ENCODE measurements at places on chromosomes 4 and X.
A peak's percentile ranks its signal among the peaks of the same experiment; 100 is the strongest.

DNA sequence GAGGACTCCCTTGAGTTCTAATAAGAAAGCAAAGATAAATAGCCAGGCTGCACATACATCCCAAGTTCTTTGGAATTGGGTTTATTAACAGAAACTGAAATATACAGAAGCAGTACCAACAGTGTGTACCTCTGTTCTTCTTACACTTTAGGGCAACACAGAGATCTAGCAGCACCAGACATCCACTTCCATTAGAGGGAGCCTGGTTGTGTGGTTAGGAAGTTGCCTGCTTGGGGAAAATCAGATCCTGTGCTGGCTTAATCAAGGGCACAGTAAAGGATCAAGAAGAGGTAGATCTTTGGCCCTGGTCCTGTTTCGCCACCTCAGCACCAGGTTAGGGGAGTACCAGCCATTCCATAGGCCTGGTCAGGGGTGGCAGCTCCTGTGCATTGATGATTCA lies 231.1 kb upstream of the ARHGAP24 start:
- DNase-seq: no peak

DNA sequence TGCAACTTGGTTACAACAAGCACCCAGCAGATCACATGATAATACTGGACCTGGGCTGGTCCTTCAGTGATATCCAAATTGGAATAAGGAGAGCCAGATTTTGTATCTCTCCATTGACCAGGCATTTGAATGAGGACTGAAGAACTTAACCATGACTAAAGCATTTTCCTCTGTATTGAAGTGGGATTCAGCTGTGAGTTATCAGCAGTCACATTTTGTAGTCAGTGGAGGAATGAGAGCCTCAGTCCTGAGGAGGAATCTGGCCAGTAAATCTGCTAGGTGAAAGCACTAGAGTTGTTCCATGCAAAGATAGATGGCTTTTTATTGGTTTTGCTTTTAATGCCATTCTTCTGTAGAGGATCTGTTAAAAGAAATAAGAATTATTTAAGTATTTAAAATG lies 1506.0 kb downstream of the PCDH7 start:
- DNase-seq: no peak

DNA sequence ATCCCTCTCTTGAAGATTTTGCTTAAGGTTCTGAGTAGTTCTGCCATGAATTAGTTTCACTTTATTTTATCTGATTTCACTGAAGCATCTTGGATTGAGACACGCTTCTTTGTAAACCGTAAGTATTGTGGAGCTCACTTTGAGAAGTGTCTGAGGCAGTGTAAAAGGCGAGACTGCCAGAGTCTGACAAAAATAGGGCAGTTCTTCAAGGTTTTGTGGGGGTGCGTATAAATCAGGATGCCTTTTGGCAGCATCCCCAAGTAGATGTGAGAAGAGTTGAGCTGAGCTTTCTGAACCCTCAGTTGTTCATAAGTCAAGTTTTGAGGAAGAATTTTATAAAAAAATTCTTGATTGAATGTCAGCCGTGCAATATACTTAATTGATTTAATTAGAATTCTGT lies 76.3 kb downstream of the RBPJ start:
- no peak for DNase-seq

GRCh38 chrX:80223982-80224579 lies 196.2 kb upstream of the TENT5D start:
- no peak for DNase-seq

GRCh38 chr4:7348946-7349900 lies 85.5 kb downstream of the PSAPL1 start:
- DNase-seq: no peak

DNA sequence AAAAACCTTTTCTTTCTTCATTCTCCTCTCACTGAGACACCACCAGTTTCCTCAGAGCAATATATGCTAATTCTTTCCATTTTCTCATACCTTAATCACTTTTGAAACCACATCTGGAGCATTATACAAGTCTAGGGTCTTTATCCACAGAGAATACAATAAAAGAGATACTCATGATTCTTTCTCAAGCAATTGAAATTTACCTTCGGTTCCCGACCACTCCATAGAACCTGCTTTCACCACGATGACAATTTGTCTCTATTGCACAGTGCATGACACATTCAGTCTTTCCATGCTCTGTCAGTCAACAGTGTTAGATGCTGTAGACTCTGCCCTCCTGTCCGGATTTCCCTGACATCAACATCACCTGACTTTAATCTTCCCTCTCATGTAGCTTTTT lies 409.3 kb upstream of the NWD2 start:
- no peak for DNase-seq

- no peak for DNase-seq
These were observed 308.5 kb downstream of the EVC2 start for GRCh38 chr4:5399790-5400421.

GRCh38 chr4:15751153-15751552 lies 27.0 kb upstream of the CD38 start:
- DNase-seq: no peak

- no peak for DNase-seq
These were observed 11.3 kb downstream of the SMIM14 start for GRCh38 chr4:39627413-39627812.

DNA sequence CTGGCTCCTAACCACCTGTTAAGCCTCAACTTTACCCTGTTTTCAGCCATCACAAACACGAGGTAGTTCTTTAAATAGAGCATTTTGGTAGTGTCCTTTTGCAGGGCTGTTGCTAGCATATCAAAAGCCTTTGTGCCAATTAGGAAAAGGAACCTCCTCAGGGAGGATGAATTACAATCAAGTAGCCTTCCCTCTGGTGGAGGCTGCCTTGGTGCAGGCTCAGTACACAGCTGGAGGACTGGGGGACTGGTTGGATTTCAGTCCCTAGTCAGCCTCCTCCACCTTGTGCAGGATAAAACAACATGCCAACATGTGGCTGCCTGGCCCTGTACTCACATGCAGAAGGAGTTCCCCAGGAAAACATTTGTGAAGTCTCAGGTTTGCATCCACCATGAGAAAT lies 53.1 kb downstream of the RASGEF1B start:
- DNase-seq: no peak

DNA sequence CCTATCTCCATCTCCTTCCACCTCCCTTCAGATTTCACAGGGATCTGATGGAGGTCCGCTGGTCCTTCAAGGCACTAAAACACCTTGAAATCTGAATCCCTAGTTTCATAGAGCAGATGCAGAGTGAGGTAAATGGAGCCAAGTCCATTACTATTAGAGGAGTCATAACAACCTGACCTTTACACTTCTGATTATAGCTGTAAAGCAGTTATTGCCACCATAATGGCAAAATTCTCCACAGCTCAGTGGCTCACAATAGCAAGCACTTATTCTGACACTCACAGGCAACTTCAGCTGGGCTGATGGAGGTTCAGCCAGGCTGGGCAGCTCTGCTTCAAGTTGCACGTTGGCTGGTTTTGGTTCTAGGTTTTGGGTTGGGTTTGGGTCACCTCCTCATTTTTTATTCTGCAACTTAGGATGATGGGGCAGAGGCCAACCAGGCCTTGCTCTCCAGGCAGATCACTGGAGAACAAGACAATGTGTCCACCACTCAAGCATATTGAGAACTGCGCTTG lies 51.4 kb upstream of the LRAT start:
- no peak for DNase-seq

GRCh38 chr4:110096405-110096804 lies 102.0 kb downstream of the ELOVL6 start:
- no peak for DNase-seq

DNA sequence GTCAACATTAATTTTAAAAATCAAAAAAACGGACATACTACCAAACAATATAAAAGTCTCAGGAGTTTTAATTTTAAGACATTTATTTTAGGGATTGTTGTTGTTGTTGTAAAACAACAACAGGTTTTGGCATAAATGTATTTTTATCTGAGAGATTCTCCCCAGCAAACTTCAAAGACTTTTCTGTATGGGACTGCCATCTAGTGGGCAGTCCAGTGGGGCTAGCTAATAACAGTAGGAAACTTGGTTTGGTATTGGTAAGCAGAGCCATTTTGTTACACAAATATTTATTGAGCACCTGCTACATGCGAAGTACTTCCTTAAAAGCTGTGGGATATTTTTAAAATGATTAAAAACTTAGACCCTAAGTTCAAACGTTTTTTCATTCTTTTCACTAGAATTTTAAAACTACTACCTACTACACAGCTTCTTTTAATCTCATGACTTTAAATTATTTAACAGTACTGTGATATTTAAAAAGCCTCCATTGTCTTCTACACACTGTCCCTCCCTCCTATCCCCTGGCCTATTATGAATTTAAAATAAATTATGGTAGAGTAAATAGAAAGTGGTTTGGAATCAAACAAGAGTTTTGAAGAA lies 1028.4 kb upstream of the INTU start:
- peak; percentile 20 for DNase-seq

GRCh38 chr4:96262057-96262456 lies 422.2 kb downstream of the PDHA2 start:
- no peak for DNase-seq

- DNase-seq: no peak
These were observed 28.6 kb upstream of the TMEM154 start for GRCh38 chr4:152708361-152708760.

GRCh38 chr4:99234331-99235010 lies 15.4 kb upstream of the ADH6 start:
- no peak for DNase-seq

DNA sequence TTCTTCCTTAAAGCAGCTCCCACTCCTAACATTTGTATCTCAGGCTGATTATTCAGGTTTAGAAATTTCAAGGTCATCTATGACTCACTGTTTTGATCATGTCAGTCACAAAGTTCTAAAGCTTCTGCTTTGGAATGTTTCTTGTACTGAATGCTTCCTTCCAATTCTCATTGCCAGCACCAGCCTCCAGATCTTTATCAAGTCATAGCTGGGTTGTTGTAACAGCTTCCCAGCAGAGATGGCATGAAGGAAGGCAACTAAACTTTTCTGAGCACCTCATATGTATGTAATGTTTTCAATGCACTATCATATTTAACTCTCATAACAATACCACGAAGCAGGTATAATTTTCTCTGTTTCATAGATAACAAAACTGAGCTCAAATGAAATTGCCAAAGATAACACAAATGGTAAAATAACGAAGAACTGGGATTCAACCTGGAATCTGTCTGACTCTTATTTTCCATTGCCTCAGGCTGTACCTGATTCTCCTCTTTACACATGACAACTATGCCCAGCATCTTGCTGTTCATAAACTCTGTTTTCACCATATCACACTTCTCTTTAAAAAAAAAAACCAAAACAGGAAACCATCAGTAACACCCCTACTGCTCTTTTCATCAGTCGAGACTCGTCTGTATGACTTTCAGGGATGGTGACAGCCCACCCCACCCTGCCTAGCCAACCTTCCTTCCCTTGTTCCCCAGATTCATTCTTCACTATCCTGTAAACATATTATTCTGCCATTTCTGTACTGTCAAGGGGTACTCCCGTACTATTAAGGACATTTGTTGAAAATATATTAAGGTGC lies 13.4 kb downstream of the TRPC3 start:
- no peak for DNase-seq

DNA sequence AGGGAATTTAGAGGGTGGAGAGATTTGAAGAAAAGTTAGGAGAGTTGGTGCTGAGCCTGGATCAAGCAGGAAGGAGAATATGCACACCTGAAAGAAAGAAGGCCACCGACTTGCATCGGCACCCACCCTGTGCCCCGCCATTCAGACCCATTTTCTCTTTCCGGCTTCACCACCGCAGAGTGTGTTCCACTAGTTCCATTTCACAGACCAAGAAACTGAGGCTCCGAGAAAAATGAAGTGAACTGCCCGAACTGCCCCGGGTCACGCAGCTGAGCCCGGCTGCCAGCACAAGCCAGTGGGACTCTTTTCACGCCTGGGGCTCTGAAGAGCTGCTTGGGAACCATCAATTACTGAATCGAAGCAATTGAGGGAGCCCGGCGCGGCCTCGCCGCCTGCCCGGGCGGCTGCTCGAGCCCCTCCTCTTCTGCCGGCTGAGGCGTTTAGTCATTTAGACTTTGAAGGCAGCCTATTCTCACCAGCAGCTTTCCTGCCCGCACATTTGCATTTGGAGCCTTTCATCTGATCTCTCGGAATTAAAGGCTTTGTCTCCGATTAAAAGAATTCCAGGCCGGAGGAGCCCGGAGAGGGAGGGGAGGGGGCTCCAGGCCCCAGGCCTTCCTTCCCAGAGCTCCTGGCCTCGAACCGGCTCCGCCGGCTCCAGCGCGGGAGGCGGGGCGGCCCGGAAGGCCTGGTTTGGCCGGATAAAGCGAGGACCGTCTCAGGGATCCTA lies 140.2 kb upstream of the PJA1 start:
- DNase-seq: no peak

GRCh38 chrX:74924449-74925224 lies 615 bp downstream of the NEXMIF start:
- DNase-seq: peak; percentile 51

GRCh38 chrX:118350221-118350620 lies 4.3 kb downstream of the WDR44 start:
- DNase-seq: no peak

DNA sequence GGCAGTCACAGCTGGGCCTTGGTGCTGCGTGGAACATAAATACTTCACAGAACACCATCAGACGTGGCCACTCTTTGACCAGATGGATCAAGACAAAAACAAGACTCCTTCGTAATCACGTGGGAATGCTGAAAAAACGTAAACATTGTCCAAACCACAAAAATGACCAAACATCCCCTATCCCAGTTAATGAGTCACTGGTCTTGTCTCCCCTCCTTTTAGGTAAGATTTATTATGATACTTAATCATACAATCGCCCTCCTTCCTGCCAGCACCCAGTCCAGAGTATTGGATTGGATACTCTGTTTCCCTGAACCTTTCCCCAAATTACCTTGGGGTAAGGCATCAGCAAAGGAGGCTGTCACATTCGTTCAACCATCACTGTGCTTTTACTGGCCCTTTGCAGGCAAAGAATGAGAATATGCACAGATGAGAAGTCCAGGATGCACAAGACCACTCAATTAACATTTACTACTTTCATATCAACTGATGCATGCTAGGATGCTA lies 601 bp upstream of the TCEANC start:
- no peak for DNase-seq

DNA sequence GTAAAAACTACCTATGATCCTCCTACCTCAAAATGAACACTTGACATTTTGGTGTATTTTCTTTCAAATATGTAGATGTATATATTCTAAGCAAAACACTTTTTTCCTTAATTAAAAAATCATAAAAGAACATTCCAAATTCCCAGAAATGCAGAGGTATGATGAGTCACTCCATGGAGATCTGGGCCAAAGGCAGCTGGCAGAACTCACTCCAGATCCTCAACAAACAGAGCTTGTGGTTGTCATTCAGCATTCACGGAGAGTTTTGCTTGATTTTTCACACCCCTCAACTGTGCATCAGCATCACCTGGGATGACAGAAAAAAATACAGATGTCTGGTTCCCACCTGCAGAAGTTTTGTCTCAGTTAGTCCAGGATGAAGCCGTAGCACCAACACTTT lies 144.6 kb downstream of the KIT start:
- no peak for DNase-seq

- DNase-seq: no peak
These were observed 189.9 kb downstream of the BMPR1B start for GRCh38 chr4:94947681-94948108.
